EL (cell line): ENCODE measurements at places on chromosomes 12 and 14.

- DNase-seq, result no peak
Observed at GRCh38 chr12:116153113-116153512, 124.4 kb downstream of the MED13L start.

- DNase-seq, result peak; percentile 23
Observed at GRCh38 chr12:76303365-76303764, 44.9 kb downstream of the BBS10 start.

- no peak for DNase-seq
Observed at GRCh38 chr12:104582739-104583138, 126.0 kb downstream of the CHST11 start.

GRCh38 chr12:90977224-90977623 lies 22.2 kb upstream of the CCER1 start:
- no peak for DNase-seq

GRCh38 chr12:64798165-64798564 lies 26.3 kb upstream of the TBC1D30 start:
- DNase-seq, result no peak

GRCh38 chr14:56137849-56138248 lies 19.6 kb downstream of the PELI2 start:
- no peak for DNase-seq

- DNase-seq, result peak; percentile 29
Observed at GRCh38 chr12:88388566-88389540, 191.4 kb downstream of the KITLG start.

DNA sequence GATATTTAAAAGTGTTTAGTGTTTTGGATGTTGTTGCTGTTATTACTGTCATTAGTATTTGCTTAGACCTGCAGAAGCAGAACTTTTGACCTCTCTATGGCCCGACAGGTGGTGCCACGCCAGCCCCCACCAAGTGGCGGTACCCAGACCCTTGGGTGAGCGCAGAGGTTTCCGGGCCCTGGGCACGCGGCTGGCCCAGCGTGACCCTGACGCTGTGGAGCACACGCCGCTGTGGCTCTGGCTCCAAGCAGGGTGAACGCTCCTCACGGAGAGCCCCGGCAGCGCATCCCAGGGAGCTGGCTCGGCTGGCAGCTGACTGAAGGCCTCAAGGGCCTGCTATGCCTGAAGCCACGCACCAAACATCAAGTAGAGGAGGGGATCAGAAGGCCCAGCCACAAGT lies 22.6 kb downstream of the SLC25A47 start:
- DNase-seq, result no peak

DNA sequence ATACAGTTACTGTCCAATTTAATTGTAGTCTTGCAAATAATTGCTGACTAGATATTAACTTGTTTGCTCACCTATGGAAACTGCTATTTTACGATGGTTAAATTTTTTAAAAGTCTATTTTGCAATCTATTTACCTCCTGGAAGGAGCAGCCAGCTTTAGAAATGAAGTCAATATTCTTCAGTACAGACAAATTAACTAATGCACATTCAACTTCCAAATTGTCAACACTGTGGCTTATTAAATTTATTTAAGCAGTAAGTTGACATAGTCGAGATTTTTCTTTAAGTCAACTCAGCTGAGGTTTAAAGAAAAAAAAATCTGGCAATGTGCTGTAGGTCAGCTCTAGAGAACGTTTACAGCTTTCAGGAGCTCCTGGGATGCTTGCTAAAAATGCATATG lies 221.2 kb downstream of the SSPN start:
- no peak for DNase-seq
